ENCODE measurements at places on chromosomes 7 and 10.

- no peak for DNase-seq
These were observed 382.6 kb downstream of the LRMDA start for GRCh38 chr10:75814014-75814413.

GRCh38 chr7:37786741-37787569 lies 61.4 kb upstream of the NME8 start:
- no peak for DNase-seq

DNA sequence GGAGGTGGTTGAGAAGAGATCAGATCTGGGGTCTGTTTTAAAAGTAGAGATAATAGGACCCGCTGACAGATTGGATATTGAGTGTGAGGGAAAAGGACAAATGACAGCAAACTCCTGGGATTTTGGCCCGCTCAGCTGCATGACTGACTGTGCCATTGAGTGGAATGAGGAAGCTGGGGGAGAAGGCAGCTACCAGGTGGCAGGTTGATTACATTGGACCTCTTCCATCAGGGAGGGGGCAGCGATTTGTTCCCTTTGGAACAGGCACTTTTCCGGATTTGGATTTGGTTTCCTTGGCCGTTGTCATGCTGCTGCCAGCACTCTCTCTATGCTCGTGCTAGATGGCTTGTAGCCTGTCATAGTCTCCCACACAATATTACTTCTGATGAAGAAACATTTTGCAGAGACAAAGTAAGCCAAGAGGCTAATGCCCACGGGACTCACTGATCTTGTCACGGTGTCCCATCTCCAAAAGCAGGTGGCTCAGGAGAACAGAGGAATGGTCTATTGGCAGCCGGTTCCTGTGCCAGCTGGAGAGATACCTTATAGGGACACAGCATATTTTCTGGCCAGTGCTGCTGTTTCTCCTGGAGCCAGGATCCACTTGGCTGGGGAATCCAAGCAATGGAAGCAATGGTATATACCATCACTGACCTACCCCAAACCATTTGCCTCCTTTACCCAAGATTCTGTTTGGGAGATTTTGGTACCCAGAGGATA lies 69.1 kb upstream of the WAC start:
- DNase-seq = no peak

DNA sequence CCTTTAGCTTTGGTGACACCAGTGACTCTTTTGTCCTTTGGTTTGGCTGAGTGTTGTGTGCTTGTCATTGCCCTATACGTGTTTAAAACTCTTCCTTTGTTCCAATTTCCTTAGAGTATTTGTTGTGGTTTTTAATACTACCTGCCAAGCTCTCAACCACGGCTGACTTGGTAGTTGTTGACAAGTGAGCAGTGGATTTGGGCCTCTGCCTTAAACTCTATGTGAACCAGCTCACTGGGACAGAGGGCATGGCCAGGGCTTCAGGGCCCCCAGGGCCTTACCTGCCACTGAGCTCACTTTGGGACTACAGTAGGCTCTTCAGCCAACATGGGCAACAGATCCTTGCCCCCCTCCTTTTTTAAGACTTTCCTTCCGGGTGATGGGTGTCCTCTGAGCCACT lies 9.6 kb upstream of the DMBT1 start:
- no peak for DNase-seq

DNA sequence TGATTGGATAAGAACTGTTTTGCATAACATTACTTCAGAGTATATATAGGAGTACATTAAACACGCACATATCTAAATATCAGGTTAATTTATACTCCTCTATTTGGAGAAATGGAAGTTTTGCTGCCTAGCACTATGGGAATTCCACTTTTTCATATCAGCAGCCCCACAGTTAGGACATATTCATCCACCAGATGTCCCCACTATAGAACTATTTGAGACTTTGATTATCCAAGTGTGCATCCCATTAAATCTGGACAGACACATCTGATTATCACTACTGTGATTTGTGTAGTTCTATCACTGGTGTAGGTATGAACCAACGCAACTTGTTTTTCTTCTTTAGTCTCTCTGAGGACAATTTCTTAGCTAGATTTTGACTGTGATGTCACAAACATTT lies 345.7 kb downstream of the THSD7A start:
- DNase-seq = no peak

DNA sequence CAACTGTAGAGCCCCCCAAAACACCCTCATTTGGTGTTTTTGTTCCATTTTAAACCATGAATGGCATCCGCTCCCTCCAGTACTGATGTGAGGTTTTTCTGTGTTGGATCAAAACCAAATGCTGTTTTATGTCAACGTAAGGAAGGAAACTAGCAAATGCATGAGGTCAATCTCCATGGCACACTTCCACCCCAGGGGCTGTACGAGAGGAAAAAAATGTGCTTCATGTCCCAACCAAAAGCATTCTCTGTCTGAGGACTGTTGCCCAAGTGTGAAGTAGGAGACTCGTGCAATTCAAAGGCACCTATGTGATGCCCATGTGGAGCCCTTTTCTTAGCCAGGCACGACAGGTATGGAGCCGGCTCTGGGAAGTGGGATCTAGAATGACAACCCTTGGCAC lies 180.3 kb upstream of the MKI67 start:
- DNase-seq = no peak

Measured in NCI-H1105 treated with DMSO at 0.1 percent for 48 hours (cell line).